ENCODE measurements at places on chromosomes 5 and 9.

GRCh38 chr9:77933019-77933418, 98.6 kb downstream of the GNAQ start:
- DNase-seq = no peak
- peaks cover 45% of the 10 kb centered on the region for H3K4me1 ChIP-seq
- H3K27ac ChIP-seq = no peak overlapping the region
- H3K4me3 ChIP-seq = no peak overlapping the region

DNA sequence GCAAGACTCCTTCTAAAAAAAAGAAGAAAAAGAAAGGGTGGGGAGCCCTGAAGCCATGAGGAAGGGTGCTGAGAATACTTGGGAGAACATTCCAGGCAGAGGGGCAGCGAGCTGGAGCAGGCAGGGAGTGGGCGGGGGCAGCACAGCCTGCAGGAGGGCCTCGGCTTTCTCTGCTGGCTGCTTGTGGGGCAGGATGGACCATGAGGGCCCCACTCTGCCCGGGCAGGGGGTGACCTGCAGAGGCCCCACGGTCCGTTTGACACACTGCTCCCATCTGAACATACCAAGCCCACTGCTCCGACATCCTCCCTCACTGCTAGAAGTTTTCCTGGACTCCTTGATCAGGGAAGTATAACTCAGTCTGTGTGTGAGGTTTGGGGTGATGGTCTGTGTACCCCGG, 11.7 kb upstream of the NUP214 start:
- H3K27ac ChIP-seq = no peak overlapping the region
- peaks cover 6% of the 10 kb centered on the region for H3K4me1 ChIP-seq
- H3K27me3 ChIP-seq = peaks cover 5% of the 10 kb centered on the region

DNA sequence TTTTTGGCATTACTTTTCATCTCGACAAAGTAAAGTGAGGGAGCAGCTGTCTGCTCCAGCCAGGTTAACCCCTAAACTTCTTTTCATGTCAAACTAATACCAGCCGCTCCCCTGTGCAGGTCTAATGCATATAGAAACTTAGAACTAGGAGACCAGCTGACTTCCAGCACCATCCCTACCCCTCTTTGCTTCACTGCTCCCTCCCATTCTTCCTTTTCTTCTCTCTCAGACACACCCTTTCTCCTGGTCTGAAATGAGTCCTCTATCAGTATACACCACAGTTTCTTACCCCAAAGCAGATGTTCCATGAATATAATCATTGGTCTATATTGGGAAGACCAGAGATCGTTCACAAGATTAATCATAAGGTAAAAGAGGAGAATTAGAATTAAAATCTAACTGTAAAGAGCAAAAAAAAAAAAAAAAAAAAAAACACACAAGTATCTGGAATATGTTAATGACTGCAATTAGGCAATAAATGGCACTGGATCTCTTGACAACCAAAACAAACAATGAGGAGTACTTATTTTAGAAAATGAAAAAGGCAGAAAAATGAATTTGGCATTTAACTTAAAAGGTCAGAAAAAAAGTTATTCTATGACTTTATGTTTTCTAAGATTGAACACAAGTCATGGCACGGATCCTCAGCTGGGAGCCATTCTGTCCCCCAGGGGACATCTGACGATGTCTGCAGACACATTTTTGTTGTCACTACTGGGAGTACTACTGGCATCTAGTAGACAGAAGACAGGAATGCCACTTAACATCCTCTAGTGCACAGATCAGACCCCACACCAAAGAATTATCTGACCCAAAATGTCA, 209.8 kb downstream of the PJA2 start:
- H3K36me3 ChIP-seq = no peaks in the 10 kb centered on the region
- DNase-seq = no peak
- no peak overlapping the region for H3K4me3 ChIP-seq
- no peak overlapping the region for H3K27ac ChIP-seq
- H3K4me1 ChIP-seq = no peaks in the 10 kb centered on the region

- DNase-seq = no peak
- H3K27me3 ChIP-seq = no peaks in the 10 kb centered on the region
- H3K36me3 ChIP-seq = peaks cover 99% of the 10 kb centered on the region
- H3K4me1 ChIP-seq = no peaks in the 10 kb centered on the region
- no peak overlapping the region for H3K27ac ChIP-seq
- no peak overlapping the region for H3K4me3 ChIP-seq
These were observed 99.0 kb downstream of the GAPVD1 start for GRCh38 chr9:125360601-125361000.

GRCh38 chr5:67960939-67961338, 254.6 kb upstream of the PIK3R1 start:
- no peaks in the 10 kb centered on the region for H3K4me1 ChIP-seq
- H3K27me3 ChIP-seq = no peaks in the 10 kb centered on the region
- no peak overlapping the region for H3K4me3 ChIP-seq
- no peak for DNase-seq
- H3K27ac ChIP-seq = no peak overlapping the region

- H3K4me3 ChIP-seq = no peak overlapping the region
- no peaks in the 10 kb centered on the region for H3K36me3 ChIP-seq
These were observed 259.5 kb downstream of the EDIL3 start for GRCh38 chr5:84125216-84125615.

- peaks cover 98% of the 10 kb centered on the region for H3K27me3 ChIP-seq
- no peak overlapping the region for H3K27ac ChIP-seq
- H3K4me1 ChIP-seq = peaks cover 61% of the 10 kb centered on the region
These were observed 607 bp downstream of the BARX1 start for GRCh38 chr9:93954434-93955061.

Measured in left lung (tissue), 14 donors.